ENCODE measurements at places on chromosomes 12 and 14.

GRCh38 chr14:32298346-32298745 is 30.8 kb upstream of the AKAP6 start:
- DNase-seq: no peak

DNA sequence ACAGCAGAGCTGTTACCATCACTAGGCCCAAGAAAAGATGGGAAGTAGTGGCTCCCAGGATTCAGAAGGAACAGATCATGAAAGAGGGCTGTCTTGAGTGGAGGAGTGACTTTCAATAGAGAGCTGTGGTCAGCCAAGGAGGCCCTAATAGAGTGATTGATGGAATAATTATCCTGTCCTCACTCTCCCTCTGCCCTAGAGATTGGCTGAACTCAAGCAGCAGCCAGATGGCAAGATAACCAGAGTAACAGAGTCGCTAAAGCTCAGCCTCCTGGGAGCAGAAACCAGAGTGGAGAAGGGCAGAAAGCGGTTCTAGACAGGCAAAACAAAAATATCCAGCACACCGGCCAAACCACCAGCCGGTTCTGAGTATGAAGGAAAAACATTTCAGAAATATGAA is 23.1 kb downstream of the GMFB start:
- peak; percentile 4 for DNase-seq

DNA sequence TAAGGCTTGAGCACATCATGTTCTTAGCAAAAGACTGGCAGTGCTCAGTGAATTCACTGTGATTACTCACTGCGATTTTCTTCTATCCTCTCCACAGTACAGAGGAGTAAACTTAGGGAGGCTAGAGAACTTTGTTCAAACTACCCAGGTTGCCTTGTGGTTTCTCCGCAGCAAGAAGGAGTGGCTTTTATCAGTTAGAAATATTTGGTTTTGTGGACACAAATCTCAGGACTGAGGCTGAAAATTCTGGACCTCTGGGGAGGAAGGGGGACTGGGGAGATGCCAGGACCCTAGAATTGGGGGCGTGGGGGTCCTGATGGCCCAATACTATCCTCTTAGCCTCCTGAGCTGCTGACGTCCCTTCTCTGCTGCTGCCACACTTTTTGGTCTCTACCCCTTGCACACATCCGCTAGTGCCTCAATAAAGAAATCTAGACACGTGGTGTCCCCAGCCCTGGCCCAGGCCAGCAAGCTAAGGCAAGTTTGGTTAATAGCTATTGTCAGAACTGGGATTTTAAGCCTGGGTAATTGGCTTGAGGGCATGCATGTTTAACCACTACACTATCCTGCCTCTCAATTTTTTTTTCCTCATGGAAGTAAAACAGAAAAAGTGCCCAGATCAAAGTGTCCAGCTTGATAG is 842 bp downstream of the OAS2 start:
- no peak for DNase-seq

DNA sequence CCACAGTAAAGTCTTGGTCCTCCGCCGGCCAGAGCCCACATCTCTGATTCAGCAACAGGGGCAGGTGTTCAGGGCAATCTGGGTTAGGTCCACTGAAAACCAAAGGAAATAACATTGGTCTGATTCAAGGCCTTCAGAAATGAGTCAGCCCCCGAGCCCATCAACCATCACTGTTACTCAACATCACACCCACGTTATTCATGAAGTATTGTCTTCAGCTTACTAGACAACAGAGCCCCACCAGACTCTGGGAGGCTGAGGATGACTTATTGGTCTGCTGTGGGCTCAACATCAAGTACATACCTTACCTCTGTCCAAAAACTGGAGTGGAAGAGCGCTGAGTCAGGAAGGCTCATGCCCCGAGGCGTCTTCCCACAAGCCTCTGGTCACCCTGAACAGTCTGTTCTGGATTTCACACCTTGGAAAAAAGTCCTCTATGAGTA is 97.5 kb downstream of the ZFP36L1 start:
- DNase-seq: no peak

GRCh38 chr12:120235369-120236323 is 29.9 kb downstream of the PXN start:
- DNase-seq: no peak

DNA sequence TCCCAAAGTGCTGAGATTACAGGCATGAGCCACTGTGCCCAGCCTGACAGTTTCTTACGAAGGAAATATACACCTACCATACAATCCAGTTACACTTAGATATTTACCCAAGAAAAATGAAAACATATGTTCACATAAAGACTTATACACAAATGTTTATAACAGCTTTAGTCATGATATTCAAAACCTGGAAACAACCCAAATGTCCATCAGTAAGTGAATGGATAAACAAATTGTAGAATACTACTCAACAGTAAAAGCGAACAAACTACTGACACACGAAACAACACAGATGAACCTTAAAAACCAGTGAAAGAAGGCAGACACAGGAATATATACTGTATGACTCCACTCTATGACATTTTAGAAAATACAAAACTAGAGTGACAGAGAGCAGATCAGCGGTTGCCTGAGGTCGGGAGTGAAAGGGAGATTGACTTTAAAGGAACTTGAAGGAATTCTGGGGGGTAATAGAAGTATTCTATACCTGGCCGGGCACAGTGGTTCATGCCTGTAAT is 83.6 kb downstream of the SPRING1 start:
- no peak for DNase-seq

DNA sequence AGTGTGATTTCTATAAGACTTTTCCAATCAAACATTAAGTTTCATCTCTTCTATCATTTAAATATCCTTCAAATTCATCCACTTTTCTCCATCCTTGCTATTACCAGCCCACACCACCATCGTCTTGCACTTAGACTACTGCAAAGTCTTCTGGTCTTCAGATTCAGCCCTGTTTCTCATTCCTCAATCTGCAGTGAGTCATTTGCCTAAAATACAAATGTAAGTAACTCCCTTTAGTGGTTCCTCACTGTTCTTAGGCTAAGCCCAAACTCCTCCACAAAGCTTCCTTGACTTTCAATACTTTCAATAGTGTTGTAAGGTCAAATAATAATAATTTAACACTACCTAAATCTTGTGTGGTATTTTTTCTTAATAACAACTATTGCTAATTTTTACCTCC is 83.3 kb downstream of the PLEKHG7 start:
- no peak for DNase-seq

DNA sequence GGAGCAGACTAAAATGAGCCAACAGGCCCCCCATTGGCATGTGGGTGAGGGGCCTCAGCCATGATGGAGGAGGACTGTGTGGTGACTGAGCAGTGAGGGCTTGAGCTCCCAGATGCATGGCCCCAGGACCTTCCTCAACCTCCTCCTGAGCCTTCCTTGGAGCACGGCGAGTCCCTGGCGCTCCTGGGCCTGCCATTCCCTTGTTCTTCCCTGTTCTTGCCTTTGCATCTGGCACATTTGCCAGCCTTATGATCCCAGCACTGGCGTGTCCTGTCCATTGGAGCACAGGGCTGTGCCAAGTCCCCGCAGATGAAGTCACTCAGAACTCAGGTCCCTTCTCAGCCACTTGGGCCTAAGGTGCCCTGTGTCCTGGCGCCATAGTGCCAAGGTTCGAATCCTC is 40.3 kb upstream of the MEG3 start:
- no peak for DNase-seq

- no peak for DNase-seq
Observed at GRCh38 chr12:118103601-118104382, at the start of gene VSIG10. Gene VSIG10 (minus strand): TSS chr12:118104011. CDS start chr12:118103671, 340 bp downstream.

- no peak for DNase-seq
Observed at GRCh38 chr14:51520087-51520486, 131.6 kb upstream of the FRMD6 start.

GRCh38 chr12:19971361-19972280 is 396.7 kb upstream of the PDE3A start:
- no peak for DNase-seq

DNA sequence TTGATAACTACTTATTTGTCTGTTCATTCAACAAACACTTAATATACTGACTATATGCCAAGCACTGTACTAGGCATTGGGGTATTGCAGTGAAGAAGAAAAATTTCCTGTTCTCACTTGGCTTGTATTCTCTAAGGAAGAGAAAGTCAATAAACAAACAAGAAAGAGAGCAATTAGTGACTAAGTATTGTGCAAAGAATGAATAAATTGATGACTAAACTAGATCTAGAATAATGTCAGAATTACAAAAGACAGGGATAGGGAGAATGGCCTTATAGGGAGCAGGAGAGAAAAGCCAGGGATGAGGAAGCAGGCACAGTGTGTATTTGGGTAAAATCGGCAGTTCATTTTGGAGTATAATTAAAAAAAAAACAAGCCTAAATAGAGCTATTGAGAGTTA is 4.2 kb upstream of the LIN7A start:
- no peak for DNase-seq

- DNase-seq: no peak
Observed at GRCh38 chr12:29147731-29148595, 1.1 kb upstream of the FAR2 start.

- no peak for DNase-seq
Observed at GRCh38 chr12:57889500-57889989, 43.0 kb upstream of the CTDSP2 start.

DNA sequence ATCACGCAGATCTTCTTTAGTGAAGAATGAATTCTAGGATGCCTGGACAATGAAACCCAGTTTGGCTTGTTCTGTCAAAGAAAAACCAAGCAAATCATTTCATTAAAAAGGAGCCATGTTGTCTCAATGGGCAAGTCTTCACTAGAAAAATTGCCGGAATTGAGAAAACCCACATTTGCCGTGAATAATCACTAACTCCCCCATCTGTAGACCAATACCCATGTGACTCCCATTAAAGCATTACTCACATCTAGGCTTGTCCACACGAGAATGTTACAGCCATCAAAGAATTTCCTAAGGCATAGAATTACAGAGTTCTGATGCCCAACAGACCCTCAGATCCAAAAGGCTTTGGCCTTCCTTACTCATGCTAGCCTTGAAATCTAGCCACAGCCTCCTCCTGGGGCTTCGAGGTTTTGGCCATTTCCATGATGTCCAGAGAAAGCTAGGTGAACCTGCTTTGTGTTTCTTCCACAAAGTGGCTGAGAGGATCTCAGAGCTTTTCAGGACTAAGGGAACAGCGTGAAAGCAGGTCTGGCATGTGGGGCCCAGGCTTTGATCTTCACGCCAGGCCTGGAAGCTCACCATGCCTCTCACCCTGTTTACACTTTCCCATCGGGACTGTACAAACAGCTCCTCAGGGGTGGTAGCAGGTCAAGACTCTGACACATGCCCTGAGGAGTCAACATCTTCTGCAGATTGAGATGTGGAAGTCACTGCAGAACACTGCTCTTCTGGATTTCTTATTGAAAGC is 12.1 kb downstream of the SLC7A8 start:
- no peak for DNase-seq

DNA sequence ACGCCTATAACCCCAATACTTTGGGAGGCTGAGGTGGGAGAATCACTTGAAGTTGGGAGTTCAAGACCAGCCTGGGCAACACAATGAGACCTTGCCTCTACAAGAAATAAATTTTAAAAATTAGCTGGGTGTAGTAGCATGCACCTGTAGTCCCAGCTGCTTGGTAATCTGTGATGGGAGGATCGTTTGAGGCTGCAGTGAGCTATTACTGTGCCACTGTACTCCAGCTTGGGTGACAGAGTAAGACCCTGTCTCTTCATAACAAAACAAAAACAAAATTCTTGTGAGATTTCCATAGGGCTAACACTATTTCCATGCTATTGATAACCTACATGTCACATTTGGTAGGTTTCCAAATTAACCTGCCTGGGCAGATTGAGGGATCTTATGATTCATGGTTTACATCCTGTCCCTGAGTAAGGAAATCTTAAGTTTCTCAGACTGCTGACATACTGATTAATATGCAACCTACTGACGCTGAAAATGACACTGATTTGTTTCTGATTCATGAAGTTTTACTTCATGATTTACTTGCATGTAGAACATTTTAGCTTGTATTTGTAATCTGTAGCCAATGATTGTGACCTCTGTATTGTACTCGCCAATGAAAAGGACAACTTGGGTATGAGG is 15.9 kb downstream of the ATP6V1D start:
- no peak for DNase-seq

DNA sequence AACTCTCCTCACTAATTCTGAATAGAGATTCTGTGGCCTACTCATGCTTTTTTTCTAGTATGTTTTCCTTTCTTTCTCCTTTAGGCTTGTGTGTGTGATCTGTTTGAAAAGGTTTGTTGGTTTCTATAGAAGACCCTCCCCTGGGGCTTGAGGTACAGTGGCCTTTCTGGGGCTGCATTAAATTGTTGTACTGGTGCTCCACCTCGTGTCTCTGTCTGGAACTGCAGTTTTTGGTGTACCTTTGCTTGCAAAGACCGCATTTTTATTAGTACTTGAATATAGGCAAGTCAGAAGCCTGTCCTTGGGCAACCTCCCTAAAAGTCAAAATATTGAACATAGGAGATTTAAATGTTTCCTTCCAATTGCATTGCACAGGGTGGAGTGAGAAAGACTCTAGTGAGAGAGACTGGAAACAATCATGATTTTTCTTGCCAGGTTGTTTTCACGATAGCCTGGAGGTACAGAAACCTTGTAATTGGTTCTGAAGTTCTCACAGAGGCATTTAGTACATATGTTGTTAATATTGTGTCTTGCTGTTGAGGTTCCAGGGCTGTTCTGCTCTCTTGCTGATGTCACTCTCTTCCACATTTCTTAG is 39.0 kb downstream of the SLCO1B1 start:
- DNase-seq: no peak

GRCh38 chr12:22412581-22412980 is 78.1 kb upstream of the ST8SIA1 start:
- no peak for DNase-seq

GRCh38 chr12:67991158-67991557 is 1.9 kb downstream of the IFNG-AS1 start:
- DNase-seq: no peak

DNA sequence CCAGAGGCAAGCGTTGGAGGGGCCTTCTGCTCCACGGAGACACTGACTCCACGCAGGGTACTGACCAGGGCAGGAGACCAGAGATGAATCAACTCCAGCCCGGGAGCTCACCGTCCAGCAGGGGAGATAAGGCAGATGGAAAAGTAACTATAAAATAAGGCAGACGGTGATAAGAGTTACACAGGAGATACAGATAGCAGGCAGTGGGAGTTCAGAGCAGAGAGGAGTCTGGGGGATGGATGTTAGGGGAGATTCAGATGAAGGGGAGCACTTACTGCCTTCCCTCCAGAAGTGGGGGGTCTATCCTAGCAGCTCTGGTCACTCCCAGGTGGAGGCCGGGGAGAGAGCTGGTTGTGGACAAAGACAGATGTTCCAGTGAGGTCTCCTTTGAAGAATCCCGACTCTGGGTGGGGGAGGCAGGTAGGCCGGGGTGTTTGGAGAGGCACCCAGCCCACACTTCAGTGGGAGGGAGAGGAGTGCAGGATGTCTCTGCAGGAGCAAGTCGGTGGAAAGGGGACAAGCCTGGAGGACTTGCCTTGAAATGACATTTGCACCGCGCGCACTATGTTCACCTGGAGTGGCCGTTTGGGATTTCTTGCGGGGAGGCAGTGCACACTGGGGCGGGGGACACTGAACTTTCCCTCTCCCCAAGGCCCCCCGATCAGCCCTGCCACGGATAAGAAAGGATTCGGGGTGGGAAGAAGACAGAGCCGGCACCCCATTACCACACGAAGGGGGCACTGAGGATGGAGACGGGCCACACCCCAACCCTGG is 1.2 kb downstream of the PITPNM2 start:
- DNase-seq: no peak

GRCh38 chr14:101082036-101082435 is 178.5 kb upstream of the RTL1 start:
- no peak for DNase-seq

Measured in cerebellar nuclear complex (tissue), 1 donor.